ENCODE measurements at places on chromosomes 3 and 15.
A peak's percentile ranks its signal among the peaks of the same experiment; 100 is the strongest.

- no peak for DNase-seq
Measured at GRCh38 chr3:118348169-118348557, 686.5 kb downstream of the IGSF11 start.

DNA sequence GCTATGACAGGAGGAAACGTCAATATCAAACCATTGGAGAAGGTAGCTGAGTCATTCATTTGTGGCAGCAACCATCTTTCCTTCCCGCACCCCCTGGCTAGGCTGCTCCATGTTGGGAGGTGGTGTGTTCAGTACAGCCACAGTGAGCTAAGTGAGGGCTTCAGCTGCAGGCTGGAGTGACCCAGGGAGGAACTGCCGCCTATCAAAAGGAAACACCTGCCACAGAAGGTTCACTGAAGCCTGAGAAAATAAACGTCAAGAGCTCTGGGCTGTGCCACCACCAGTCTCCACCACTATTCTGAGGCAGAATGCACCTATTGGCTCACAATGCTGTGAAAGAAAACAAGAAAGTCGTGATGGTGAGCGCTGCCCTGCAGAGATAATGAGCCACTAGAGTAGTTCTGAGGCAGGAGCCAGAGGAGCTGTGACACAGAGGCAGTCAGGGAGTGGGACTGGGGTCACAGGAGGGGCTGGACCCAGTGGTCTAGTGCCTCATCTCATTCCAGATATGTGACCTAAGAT, 34.8 kb upstream of the CD47 start:
- DNase-seq, result peak; percentile 34

DNA sequence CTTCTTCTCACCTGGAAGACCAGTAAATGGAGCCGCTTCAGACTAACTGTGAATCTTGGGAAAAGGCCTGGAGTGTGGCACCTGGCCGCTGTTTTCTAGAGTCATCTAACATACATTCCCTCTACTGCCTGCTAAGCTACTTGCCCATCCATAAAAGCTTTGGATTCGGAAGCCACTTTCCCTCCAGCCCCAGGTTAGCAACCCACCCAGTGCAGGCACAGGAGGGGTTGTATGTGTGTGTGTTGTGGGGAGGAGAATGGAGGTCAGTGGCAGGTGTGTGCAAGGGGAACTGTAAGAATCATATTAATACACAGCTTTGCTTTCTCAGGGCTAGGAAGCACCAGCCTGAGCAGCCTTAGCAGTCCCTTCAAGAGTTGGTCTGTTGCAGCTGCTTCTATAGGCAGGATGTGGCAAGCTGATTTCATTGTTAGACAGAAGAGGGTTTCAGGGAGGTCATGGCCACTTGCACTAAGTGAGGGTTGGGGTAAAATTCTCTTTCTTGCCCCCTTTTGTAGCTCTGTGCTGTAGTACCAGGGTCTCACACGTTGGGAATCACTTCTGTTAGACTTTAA, 8.9 kb downstream of the NSUN3 start:
- DNase-seq, result no peak

DNA sequence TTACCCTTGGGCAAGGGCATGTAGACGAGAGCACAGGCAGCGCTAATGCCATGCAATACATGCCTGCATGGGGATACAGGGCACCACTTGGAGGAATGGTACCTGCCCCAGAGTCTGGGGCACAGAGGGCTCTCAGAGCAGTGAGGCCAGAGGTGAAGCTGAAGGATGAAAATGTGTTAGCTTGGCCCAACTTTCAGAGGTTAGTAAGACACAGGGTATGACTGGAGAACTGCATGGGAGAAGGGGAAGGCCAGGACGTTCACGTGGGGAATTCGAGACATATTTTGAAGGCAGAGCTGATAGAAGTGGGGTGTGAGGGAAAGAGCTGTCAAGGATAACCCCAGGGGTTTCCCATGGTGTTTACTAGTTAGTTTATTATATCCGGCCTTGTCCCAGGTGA, 19.6 kb downstream of the CSRNP1 start:
- DNase-seq, result no peak

GRCh38 chr3:129104498-129105079, 17.0 kb downstream of the RAB43 start:
- DNase-seq, result no peak

- DNase-seq, result no peak
Measured at GRCh38 chr3:79380581-79380980, 387.2 kb downstream of the ROBO1 start.

DNA sequence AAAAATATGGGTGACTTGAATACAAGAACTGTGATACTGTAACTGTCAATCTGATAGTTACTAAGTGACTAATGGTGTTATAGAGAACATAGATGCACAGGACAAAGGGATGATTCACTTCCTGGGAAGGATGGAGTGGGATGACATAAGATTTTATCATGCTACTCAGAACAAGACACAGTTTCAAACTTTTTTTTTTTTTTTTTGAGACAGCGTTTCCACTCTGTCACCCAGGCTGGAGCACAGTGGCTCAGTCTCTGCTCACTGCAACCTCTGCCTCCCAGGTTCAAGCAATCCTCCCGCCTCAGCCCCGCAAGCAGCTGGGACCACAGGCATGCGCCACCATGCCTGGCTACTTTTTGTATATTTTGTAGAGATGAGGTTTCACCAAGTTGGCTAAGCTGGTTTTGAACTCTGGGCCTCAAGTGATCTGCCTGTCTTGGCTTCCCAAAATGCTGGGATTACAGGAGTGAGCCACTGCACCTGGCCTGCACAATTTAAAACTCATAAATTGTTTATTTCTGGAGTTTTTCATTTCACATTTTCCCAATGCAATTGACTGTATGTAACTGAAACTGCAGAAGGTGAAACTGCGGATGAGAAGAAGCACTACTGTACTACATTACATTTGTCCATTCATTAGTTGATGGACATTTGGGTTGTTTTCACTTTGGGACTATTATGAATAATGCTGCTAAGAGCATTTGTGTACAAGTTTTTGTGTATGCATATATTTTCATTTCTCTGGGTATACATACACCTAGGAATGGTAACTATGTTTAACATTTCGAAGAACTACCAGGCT, 40.6 kb downstream of the ADIPOQ start:
- DNase-seq, result no peak

DNA sequence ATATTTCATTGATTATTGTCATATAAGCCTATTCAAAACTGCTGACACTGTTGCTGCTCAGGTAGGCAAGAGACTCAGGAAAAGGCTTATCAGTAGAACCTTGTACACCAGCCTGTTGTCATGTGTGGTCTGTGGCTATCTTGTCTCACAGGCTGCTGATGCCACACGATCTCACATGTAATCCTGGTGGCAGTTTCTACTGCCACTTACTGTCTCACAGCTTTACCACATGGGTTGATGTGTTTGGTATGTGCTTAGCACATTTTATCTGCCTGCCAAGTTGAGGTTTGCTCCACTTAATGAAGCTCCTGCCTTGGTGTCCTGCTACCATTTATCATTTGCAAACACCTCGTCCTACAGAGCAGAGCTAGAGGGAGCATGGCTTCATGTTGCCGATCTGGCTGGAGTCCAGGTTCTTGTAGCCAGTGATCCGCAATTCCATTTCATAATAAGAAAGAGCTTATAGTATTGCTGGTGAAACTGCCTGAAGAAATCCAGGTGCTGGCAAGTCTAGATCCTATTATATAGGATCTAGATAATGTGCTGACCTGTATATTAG, 637.9 kb downstream of the NLGN1 start:
- no peak for DNase-seq

- no peak for DNase-seq
Measured at GRCh38 chr15:43126356-43126755, 7.0 kb upstream of the TMEM62 start.

GRCh38 chr15:37104424-37104981, 4.2 kb upstream of the MEIS2 start:
- DNase-seq, result no peak
